Stimulated activated CD8-positive, alpha-beta memory T cell treated with anti-CD3 and anti-CD28 coated beads, Interleukin-4, amount 100 ng/mL, for 1 hour (primary cell): ENCODE measurements at places on chromosomes 7 and 10.

- no peak for DNase-seq
These were observed 715.3 kb downstream of the DNAJB9 start for GRCh38 chr7:109284943-109285342.

- DNase-seq, result no peak
These were observed 21.5 kb downstream of the AKR1C8 start for GRCh38 chr10:5163487-5163886.

GRCh38 chr10:27145937-27146336 is 8.2 kb downstream of the YME1L1 start:
- no peak for DNase-seq

DNA sequence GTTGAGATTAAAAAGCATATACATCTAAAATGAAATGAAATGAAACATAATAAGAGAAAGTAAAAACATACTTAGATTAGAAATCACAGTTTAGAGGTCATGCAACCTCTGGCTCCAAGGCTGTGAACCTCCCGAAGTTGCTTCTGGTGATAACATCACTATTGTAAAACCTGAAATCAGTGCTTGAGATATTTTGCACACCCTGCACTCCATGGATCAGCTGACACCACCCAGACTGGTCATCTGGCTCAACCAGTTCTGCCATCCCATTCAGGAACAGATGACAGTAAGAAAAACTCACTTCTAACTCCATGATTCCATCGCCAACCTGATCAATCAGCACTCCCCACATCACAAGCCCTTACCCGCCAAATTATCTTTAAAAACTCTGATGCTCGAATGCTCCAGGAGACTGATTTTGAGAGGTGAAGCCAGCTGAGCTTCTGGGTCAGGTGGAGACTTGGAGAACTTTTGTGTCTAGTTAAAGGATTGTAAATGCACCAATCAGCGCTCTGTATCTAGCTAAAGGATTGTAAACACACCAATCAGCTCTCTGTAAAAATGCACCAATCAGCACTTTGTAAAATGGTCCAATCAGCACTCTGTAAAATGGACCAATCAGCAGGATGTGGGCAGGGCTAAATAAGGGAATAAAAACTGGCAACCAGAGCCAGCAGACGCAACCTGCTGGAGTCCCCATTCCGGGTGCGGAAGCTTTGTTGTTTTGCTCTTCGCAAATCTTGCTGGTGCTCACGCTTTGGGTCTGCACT is 162.6 kb upstream of the MAGI2 start:
- no peak for DNase-seq

GRCh38 chr10:95384011-95384704 is 93.4 kb upstream of the PDLIM1 start:
- no peak for DNase-seq

- DNase-seq, result no peak
These were observed 11.9 kb downstream of the TACR2 start for GRCh38 chr10:69404786-69405185.

DNA sequence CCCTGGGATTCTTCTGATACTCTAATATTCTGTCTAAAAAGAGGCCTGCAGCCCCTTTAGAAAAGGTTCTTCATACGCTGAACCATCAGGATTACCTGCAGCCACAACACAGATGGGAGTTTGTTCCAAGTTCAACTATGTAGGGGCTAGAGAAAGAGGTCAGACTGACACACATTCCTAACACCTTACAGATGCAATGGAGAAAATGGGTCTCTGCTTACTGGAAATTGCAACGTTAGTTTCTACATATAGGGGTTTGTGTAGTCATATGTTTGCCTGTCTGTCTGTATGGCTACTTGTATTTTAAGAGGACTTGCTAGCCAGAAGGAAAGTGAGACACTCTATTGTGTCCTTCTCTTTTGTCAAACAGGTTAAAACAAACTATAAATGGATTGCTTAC is 618.5 kb downstream of the INHBA start:
- no peak for DNase-seq

DNA sequence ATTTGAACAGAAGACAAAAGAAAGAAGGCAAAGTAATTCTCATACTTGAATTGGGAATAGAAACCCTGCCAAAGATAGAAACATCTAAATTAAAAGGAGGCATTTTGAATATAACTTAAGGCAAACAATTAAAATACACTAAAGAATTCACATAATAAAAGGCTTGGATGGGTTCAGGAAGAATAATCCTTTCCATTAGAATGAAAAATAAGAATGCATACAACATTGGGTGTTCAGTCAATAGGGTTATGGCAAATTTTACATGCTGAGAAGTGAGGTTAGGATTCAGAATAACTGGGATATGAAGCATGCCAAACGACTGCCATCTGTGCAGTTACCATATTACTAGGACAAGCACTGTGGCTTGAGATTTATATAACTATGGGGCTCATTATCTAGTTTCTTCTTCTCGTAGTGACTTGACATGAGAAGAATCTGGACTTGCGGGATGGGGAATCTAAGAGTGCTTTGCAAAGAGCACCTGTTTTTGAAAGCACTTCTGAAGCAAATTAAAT is 326.5 kb downstream of the THSD7A start:
- DNase-seq, result no peak
